ENCODE measurements at places on chromosomes 5 and 9.

- DNase-seq = no peak
Measured at GRCh38 chr9:114387680-114388356, at the start of gene AKNA. TSS of gene AKNA (minus strand) at chr9:114387982. CDS start at chr9:114381333, 6,649 bp downstream.

GRCh38 chr5:42874621-42875198 is 63.0 kb upstream of the SELENOP start:
- DNase-seq = no peak

GRCh38 chr9:134377976-134378375 is 51.7 kb downstream of the RXRA start:
- no peak for DNase-seq

- DNase-seq = no peak
Measured at GRCh38 chr5:147791181-147791580, 8.7 kb upstream of the JAKMIP2 start.

DNA sequence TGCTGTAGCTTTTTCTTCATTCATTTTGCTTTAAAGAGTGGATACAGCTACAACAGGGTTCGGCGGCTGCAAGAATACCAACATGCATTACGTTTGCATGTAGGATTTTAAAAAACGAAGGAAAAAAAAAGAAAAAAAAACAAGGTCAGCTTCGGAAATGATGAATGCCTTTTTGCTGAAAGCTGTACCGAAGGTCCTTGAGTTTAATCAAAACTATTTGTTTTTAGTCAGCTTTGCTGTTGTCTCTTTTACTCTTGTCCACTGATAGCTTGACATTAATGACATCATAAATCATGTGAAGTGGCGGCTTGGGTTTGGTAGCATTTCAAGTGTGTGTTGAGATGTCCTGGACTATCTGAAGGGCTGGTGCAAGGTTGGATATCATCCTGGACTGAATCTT is 779.1 kb downstream of the NR2F1-AS1 start:
- peak; percentile 7 for DNase-seq

GRCh38 chr5:141326088-141326854 is 4.0 kb upstream of the PCDHGA1 start:
- no peak for DNase-seq

All from NCI-H1417 treated with DMSO at 0.1 percent for 48 hours (cell line).